ENCODE measurements at places on chromosomes 3 and 15.

GRCh38 chr15:85527895-85528294 lies 147.5 kb downstream of the AKAP13 start:
- no peak for DNase-seq

- DNase-seq, result no peak
Measured at GRCh38 chr15:62795700-62796695, 246.5 kb upstream of the TPM1 start.

GRCh38 chr3:31908391-31909097 lies 72.5 kb downstream of the OSBPL10 start:
- no peak for DNase-seq

- DNase-seq, result no peak
Measured at GRCh38 chr3:194869482-194870169, 183.9 kb downstream of the FAM43A start.

DNA sequence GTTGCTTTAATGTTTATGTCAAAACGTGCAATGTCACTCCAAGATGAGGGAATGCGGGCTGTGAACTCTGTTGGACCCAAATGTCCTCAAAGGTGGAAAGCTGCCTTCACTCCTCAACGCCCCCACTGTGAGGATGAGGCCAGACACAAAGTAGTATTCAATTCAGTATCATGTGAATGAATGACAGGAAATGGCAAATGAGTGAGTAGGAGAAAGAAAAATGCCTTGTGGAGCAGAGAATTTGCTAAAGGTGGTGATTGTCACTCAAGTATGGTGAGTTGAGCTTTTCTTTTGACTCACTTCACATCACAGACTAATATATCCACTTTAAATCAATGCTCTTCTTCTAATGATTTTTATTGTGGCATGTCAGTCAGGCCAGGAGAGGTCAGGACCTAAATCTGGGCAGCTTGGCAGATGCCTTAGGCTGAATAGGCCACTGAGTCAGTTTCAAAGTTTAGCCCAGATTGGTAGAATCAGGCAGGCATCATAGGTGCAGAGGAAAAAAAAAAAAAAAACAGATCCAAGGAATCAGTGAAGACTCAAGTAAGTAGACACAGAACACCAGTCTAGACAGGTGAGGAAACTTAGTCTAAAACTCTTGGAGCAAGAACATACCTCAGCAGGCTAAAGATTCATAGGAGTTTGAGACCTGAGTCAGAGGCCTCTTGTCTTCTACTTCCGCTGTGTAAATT lies 71.0 kb upstream of the ZBED2 start:
- no peak for DNase-seq

- DNase-seq, result no peak
Measured at GRCh38 chr3:183192650-183193300, 30.2 kb upstream of the LAMP3 start.

- no peak for DNase-seq
Measured at GRCh38 chr3:77256584-77257503, 216.9 kb downstream of the ROBO2 start.

DNA sequence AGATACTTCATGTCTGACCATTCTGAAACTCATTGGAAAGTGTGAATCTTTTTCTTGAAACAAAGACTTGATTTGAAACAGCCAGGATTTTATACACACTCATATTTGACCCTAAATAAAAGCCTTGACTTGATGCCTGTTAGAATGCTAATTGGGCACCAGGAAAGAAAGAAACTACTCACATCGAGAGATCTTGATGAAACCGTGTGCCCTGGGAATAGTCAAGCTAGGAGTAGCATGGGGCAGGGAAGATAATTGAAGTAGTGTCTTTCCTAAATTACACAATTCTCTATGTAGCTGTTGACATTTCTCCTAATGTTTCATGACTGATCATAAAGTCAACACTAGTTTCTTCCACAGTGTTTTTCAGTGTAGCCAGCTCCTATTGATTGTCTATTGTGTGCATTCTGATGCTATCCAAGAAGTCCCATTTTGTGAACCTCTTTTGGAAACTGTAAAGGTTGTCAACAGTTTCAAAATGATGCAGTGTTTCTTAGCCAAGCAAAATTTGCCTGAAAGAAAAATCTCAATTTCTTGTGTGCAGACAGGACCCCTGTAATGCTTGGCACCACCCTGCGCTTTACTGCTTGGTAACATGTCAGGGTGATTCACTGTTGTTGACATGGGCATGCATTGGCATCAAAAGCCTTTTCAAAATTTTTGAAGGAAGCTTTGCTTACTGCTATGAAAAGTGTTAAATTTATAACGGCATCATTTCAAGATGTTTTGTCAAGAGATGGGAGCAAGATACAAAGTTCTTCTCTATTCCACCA lies 52.5 kb upstream of the OTOL1 start:
- no peak for DNase-seq

DNA sequence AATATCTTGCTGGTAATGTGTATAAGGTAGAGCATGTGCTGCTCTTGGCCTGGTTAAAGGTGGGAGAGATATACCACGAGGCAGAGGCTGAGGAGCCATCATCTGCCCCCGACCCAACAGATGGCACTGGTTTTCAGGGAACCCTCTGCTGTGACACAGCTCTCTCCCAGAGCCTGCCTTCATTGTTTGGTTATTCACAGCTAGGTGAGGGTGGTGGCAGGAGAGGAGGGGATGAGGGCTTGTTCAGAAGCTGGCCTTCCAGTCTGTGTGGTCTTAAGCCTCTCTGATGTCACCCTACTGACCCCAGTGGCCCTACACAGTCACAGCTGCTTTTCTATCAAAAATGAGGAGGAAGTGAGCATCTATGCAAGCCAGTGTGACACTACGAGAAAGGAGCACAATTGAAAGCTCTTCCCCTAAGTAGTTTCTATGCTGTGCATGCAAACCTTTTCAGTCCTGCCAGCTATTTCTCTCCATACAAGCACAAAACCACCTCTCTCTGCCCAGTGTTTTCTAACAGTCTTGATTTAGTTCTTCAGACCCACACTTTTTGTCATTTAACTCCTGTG lies 258.4 kb upstream of the AGTR1 start:
- DNase-seq, result no peak

DNA sequence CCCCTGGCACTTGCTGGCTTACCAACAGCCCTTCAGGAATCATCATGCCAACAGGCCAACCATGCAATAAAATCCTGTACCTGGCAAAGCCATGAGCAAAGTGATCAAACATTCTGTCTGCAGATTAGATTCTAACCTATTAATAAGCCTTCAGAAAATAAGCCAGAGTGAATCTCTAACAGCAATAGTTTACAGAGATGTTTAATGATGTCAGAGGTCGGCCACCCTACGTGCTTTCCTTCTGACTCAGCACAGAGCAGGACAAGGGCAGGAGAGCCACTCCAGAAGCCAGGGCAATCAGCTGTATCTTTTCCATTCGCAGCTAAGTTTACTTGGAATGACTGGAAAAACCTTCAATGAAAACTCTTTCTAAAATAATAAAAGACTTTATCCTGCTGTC lies 13.1 kb downstream of the COL8A1 start:
- DNase-seq, result no peak

DNA sequence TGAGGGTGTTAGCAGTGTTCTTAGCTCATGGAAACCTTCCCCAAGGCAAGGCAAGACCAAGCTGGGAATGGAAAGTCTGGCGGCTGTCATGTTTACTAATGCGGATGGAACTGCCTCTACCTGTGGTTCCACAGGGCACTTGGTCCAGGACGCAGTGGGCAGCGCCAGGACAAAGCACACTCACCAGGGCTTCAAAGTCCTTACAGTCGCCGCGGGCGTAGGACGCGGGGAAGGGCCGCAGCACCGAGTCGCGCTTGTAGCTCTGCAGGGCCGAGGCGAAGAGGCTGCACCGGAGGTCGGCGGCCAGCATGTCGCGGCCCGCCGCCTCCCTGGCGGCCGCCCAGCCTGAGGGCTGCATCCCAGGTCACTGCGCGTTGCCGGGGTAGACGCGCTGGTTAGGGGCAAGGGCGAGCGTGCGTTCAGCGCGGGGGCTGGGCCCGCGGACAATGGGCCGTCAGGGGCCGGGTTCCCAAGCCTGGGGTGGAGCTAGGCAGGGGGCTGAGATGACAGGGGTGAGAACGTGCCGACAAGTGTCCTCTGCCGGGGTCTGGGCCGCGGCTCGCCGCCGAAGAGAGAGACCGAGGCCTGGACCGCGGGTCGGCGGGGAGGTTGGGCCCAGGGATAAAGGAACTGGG lies 497 bp downstream of the PARP16 start:
- no peak for DNase-seq

DNA sequence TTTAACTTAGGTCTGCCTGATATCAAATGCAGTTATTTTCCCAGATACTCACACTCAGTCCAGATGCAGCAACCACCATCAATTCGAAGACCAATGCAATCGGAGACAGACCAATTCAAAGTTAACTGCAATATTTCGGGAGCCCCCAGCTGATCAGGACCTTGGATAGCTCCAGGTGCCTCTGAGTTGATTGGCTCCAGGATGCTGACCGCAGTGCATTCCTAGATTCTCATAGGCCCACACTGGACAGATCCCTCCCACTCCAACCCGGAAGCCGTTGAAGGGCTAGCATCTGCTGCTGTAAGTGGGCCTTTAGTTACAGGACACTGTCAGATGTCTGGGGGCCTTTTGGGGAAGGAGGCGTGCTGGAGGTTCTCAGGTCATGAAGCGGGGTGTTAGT lies 89.5 kb upstream of the ATP2B2 start:
- no peak for DNase-seq

DNA sequence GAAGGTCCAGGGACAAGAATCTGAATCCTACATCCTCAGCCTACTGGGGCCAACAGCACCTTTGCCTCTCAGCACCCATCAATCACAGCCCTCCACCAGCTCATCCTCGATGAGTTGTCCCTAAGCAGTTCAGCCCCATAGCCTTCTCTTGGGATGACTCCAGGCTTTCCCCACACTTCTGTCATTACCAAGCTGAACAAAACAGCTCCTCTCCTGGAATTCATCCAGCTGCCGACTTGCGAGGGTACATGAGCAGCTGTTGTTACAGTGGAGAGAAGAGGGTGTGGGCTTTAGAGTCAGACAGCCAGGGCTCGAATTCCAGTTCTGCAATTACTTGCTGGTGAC lies 69.0 kb upstream of the THBS1 start:
- no peak for DNase-seq

- no peak for DNase-seq
Measured at GRCh38 chr15:26197719-26198118, 334.6 kb upstream of the ATP10A start.

DNA sequence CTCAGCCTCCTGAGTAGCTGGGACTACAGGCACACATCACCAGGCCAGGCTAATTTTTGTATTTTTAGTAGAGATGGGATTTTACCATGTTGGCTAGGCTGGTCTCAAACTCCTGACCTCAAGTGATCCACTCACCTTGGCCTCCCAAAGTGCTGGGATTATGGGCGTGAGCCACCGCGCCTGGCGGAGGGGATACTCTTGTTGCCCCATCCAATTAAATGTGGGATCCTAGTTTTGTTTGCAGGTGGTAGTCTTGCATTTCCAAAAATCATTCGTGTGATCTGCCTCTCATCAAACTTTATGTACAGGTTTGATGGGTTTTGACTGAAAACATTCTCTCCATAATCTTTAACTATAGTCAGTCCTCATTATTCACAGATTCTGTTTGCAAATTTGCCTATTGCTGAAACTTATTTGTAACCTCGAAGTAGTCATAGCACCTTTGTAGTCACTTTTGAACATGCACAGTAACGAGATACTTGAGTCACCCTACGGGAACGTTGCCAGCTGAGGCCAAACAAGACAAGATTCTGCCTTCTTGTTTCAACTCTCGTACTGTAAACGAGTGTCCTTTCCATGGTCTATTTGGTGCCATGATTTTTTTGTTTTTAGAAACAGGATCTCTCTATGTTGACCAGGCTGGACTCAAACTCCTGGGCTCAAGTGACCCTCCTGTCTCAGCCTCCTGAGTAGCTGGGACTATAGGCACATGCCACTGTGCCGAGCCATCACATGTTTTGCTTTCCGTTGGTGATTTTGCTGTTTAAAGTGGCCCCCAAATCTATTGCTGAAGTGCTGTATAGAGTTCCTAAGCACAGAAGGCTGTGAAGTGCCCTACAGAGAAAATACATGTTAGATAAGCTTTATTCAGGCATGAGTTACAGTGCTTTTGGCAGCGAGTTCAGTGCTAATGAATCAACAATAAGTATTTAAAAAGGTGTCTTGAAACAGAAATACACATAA lies 8.1 kb upstream of the MAPK6 start:
- DNase-seq, result no peak

DNA sequence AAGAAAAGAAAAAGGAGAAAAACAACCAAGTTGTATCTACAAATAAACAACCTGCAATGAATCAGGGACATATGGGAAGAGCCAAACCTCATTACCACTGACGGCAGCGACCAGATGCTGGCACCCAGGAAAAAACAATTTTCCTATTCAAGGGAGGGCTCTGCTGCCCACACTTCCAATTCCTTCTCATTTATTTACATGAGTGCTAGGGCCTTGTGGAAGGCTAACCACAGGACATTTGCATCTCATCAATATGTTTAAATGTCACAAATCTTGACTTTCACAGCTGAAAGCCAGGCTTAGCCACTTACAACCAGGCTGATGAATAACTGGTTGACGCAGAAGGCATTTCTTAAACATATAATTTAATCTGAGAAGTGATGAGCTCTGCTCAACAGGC lies 36.0 kb downstream of the RFTN1 start:
- no peak for DNase-seq

DNA sequence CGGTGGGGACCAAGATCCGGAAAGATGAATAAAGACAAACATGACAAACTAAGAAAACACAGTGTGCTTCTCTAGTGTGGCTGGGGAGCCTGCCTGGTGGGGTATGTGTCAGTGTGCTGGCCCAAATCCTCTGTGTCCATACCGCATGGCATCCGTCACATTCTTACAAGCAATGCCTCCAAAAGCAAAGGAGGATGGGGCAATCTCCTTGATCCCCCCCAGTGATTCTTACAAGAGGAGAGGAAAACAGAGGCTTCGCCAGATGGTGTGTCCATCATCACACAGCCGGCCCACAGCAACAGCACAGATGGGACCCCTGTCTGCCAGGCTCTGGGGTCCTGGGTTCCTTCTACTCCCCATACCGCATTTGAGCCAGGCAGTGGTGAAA lies 558 bp upstream of the IL17RC start:
- DNase-seq, result no peak

- no peak for DNase-seq
Measured at GRCh38 chr3:34323517-34323916, 525.1 kb downstream of the PDCD6IP start.

- no peak for DNase-seq
Measured at GRCh38 chr3:38117163-38117716, 19.7 kb downstream of the ACAA1 start.

DNA sequence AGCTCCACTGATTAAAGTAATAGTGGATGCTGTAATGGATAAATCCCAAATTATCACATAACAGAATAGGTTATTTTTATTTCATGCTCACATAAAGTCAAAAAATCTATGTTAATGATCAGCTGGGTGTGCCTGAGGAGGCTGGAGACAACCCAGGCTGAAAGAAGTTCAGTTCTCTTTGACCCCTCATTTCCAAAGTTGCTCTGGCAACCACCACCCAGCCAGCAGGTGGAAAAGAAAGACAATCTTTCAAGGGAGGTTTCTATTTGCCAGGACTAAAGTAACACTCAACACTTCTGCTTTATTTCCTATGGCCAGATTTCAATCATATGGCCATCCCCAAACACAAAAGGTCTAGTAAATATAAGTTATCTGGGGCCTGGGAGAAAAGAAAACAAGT lies 48.8 kb upstream of the ANKRD28 start:
- DNase-seq, result no peak
